ENCODE measurements at places on chromosomes 4 and X.

DNA sequence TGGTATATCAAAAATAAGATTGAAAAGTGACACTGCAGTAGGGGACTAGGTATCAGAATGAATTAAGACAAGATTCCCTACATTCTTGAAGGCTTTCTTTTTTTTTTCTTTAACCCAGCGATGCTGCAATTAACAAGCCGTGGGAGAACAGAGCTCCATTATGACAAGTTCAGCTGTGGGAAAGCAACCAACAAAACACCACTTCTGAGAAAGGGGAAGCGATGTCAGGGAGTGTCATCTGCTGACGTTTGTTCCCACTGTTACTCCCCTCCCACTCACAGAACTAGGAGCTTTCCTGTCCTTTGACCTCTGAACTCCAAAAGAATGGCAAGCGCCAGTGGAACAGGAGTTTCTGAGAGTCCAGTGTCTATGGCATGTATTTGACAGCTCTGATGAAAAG lies 90.2 kb upstream of the SLITRK2 start:
- no peak for DNase-seq

GRCh38 chr4:42843694-42844093 lies 48.8 kb upstream of the GRXCR1 start:
- DNase-seq, result no peak

GRCh38 chrX:45712067-45712466 lies 511.4 kb upstream of the DIPK2B start:
- no peak for DNase-seq

DNA sequence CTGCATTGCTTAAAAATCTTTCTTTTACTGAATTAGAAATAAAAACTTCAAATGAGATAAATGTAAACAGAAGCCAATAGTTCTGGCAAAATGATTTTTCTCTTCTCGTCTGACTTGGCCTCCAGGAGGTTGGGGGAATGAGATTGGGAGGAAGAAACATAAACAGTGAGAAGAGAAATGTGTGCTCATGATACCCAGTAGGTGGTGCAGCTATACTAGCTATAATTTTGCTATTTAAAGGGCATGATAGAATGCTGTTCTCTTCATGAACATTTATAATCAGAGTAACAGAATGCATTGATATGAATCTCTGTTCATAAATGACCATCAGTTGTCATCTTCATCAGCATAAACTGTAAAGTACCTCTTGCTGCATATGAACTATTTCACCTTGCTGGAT lies 85.5 kb downstream of the TACR3 start:
- no peak for DNase-seq

- no peak for DNase-seq
Measured at GRCh38 chr4:184599492-184600135, 49.6 kb downstream of the CASP3 start.

DNA sequence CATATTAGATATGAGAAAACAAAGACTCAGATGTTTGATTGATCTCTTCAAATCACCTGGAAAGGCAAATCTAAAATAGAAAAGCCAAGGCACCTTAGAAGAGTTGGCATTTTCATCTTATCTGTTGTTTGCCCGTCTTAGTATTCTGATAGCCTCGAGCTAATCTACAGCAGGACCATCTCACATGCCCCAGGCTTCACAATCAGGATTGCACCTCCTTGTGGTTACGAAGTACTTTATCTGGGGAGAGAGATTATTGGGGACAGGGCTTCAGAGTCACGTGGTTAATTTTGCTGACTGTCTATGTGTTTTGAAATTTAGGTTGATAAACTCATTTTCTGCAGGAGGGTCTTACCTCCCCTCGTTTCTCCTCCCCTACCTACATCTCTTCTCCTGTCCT lies 313.1 kb upstream of the ANXA10 start:
- no peak for DNase-seq

DNA sequence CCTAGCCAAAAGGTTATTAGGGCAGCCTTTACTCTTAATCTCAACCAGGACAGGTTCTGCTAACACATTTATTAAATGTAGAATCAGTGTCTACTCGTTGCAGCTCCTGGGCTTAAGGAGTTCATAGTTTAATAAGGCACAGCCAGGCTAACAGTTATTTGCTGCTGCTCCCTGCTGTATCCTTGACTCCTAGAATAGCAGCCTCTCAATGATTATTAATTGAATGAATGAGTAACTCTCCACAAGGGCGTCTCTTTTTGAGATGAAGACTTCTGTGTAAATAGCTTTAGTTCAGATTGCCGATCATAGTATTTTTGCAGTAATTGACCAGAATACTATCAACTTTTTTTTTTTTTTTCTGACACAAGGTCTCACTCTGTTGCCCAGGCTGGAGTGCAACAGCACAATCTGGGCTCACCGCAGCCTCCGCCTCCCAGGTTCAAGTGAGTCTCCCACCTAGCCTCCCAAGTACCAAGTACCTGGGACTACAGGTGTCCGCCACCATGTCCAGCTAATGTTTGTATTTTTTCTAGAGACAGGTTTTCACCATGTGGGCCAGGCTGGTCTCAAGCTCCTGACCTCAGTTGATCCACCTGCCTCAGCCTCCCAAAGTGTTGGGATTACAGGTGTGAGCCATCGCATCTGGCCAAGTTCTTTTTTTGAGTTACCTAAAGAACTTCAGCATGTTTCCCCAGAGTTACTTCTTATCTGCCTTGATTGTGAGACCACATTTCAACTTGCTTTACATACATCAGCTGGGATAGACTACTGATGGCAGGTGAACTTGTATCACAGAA lies 2.9 kb downstream of the UGDH start:
- no peak for DNase-seq

GRCh38 chr4:140057701-140058100 lies 96.3 kb downstream of the MAML3 start:
- DNase-seq, result no peak

DNA sequence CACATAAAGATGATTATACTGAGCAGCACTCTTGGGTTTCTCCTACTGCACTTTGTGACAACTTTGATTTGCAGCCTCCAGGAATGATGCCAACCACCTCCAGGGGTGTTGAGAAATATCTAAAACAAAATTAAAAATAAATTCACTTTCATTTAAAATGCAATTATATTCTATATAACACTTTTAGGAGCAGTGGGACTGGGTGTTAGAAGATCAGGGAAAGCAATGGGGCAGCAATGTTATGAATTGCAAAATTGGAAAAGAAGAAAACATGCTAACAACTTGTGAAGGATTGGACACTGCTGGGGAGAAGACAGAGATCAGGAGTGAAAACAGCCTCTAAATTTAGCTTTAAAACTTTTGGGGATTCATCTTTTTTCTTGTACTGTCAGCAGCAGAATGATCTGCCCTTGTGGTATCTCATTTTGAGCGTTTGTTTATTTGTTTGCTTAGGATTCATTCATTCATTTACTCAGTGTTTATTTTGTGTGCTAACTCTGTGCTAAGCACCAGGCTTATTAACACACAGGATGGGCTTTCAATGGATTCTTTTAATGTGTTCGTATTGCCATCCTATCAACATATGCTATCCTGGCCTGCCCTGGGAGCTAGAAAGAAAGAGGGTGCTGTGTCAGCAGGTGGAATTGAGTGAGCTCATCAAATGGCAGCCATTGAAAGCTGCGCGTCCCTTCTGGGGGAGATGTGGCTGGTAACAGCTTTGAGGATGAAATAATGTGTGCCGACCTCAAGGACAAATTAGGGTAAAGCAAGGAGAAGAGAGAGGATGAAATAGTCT lies 96.5 kb downstream of the FRMPD4 start:
- no peak for DNase-seq

DNA sequence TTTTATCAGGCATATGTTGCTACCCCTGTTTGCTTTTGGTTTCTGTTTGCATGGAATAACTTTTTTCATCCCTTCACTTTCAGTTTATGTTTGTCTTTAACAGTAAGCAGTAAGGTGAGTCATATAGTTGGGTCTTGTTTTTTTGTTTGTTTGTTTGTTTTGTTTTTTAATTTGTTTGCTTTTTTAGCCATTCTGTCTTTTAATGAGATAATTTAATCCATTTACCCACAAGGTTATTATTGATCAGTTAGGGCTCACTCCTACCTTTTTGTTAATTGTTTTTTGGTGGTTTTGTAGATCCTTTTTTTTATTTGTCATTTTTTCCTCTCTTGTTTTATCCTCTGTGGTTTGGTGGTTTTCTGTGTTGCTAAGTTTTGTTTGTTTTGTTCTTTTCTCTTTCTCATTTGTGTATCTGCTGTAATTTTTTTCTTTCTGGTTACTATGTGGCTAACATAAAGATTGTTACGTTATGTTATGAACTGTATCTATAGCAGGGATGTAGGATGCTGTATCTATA lies 379.5 kb upstream of the MAD2L1 start:
- no peak for DNase-seq

GRCh38 chr4:108355902-108356535 lies 187.3 kb upstream of the LEF1 start:
- DNase-seq, result peak; percentile 86

DNA sequence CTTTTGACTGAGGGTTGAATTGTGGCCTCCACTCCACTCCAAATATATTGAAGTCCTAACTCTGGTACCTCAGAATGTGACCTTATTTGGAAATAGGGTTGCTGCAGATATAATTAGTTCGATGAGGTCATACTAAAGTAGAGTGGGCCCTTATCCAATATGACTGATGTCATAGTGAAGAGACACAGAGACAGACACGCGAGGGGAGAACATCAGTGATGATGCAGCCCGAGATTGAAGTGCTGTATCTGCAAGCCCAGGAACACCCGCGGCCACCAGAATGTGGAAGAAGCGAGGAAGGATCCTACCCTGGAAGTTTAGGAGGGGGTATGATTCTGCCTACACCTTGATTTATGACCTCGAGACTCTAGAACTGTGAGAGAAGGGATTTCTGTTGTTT lies 279.0 kb downstream of the ANKRD50 start:
- no peak for DNase-seq

DNA sequence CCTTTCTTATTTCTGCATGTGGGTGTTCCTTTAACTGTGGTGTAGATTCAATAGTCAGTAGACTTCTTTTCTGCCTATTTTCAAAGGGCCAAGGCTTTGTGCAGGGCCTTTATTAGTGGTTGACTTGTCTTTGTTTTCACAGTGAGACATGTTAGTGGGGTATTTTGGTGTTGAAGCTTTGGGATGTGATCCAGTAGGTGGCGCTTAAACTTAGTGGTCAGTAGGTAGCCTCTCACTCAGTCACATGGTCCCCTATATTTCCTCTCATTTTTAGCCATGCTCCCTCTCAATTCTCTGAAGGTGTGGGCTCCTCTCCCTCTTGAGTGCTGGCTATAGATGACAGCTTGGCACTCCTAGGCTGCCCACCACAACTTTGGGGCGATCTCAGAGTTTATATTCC lies 23.4 kb upstream of the SLC10A7 start:
- no peak for DNase-seq

GRCh38 chr4:56215901-56216300 lies 171.4 kb downstream of the AASDH start:
- no peak for DNase-seq

DNA sequence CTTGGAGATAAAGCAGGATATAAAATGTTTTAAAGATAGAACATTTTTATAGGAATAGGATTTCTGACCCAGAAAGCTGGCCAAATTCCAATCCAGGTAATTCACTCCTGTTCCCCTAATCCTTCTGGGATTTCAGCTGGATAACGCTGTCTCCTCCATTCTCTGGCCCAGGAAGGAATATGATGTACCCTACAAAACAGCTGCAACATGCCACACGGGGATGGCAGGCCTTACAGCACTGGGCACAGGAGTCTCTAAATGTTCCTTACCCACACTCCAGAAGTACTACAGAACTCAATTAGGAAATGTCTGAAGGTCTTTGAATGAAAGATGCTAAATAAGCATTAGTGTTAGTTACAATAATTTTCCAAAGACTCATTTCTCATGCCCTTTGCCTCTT lies 15.8 kb downstream of the CAMK2D start:
- no peak for DNase-seq

- no peak for DNase-seq
Measured at GRCh38 chr4:7026107-7026506, 17.1 kb upstream of the TADA2B start.

- no peak for DNase-seq
Measured at GRCh38 chr4:128657638-128658037, 151.9 kb upstream of the JADE1 start.

GRCh38 chrX:110531873-110532580 lies 173.4 kb downstream of the RTL9 start:
- DNase-seq, result no peak

- DNase-seq, result peak; percentile 92
Measured at GRCh38 chr4:168511780-168512489, 15.1 kb downstream of the PALLD start.
